HT-29 (cell line): ENCODE measurements at places on chromosomes 7 and 10.

DNA sequence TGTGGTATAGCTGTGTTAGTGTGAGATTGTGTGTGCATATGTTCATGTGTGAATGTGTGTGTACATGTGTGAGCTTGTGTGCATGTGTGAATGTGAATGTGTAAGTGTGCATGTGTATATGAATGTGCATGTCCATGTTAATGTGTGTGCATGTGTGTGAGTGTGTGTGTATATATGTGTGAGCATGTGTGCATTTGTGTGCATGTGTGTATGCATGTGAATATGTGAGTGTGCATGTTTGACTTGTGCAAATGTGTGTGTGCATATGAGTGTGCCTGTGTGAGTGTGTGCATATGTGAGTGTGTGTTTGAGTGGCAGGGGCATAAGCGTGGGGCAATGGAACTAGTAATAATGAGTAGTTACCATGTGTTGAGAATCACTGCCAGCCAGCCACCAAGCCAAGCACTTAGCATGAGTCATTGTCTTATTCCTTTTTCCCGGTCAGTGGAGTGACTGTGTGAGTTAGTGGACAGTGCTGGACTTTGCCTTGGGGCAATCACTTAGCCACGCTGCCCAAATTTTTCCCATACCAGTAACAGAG, 46.3 kb upstream of the SHH start:
- DNase-seq: peak; percentile 45

GRCh38 chr7:65931685-65932084, 50.3 kb downstream of the GUSB start:
- no peak for DNase-seq

GRCh38 chr10:28367929-28368484, 65.1 kb upstream of the MPP7 start:
- no peak for DNase-seq

GRCh38 chr7:20323595-20323994, 7.1 kb upstream of the ITGB8 start:
- DNase-seq: no peak

- DNase-seq: no peak
Measured at GRCh38 chr10:47418321-47418720, 34.2 kb upstream of the ZNF488 start.

- no peak for DNase-seq
Measured at GRCh38 chr7:11751315-11751714, 80.7 kb downstream of the THSD7A start.

DNA sequence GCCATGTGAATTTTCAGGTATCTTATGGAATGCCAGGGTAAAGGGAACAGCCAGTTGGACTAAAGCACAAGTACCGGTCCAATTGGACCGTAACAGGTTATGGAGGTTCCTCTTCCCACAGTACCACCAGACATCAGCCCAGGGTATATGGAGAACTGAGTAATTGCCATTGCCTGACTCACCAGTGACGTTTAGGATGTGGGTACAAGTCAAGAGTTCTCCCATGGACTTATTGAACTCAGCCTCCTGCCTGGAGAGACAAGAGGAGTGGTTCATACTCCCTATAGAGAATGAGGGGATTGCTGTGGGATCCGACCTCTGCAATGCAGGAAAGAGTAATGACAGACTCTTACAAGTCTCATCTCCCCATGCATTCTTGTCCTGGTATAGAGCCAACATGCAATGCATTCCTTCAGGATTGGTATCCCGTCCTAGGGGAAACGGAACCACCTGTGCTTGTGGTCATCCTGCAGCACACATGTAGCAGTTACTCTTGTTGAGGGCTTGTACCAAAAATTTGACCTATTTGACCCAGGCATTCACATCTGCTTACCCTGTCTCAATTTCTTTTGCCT, 30.7 kb upstream of the ELOVL3 start:
- no peak for DNase-seq

DNA sequence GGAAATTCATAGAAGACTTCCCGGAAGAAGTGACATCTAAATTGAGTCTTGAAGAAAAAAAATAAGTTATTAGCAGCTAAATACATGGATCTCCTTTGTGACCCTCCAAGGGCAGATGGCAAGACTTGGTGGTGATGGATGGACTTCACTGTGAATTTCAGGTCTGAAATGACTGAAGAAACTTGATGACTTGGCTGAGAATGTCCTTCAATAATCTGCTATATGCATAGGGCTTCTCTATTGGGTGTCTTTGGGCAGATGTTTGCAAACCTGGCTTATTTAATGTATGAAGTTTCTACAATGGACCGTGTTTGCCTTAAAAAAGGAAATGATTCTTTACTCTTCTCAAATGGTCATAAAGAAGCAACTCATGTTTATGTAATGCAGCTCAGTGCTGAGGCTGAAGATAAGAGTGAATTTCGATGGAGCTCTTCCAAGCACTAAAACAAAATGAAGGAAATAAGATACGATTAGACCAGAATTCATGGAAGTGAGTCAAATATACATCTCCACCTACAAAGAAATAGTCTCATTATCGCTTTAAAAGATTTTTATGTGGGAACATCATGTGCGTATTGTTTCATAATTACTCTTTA, 116.6 kb upstream of the WDR11 start:
- no peak for DNase-seq

DNA sequence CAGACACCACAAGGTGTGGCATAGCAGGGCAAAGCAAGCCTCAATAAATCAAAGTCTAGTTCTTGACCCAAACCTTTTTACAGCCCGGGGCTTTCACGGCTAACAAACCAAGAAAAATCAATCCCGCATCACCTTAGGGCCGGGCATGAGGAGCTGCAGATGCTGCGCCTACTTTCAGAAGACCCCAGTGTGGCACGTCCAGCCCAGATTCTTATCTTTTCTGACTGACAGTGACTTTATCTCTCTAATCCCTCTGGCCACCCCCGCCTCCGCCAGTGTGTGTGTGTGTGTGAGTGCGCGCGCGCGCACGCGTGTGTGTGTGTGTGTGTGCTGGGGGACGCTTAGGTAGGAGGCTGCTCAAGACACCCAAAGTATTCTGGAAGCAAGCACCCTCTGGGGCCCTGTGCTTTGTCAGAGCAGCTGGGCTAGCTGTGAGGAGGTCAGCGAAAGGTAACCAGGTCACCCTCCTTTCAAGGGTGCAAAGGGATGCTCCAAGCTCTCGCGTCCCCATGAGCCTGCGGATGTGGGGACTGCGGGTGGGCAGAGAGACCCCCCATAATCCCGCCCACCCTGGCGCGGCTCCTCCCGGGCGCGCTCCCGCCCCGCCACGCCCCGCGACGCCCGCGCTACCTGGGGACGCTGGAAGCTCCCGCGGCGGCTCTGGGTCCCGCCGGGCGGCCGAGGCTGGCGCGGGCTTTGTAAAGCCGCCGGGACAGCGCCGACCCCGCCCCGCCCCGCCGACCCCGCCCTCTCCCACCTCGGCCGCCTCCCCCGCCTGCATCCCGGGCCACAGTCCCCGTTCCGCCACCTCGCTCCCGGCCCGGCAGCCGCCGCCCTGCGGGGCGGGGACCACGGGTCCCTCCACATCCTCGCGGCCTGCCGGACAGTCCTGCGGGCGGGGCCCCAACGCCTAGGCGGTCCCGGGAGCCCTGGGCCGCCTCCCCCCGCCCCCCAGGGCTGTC, 57.1 kb upstream of the RHOBTB1 start:
- DNase-seq: peak; percentile 25

- DNase-seq: no peak
Measured at GRCh38 chr10:114337510-114338462, 66.5 kb downstream of the AFAP1L2 start.

- DNase-seq: no peak
Measured at GRCh38 chr7:5687936-5688630, 93.4 kb downstream of the RNF216 start.

GRCh38 chr10:12480440-12480839, 131.1 kb downstream of the CAMK1D start:
- no peak for DNase-seq

DNA sequence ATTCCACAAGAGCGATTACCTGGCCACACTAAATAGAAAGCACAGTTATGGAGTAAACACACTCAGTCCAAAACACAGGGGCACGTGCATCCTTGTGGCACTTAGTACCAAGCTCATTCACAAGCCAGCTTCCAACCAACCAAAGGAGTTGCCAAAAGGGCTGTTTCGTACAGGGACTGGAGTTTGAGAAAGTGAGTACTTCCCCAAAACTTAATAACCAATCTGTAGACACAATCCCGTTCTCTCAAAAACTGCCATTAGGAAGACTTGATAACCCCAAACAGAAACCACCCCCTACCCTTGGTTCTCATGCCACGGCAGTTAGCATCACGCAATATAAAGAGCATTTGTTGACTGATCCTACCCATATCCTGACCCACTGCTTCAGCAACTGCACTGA, 166.2 kb upstream of the ASAH2 start:
- no peak for DNase-seq

DNA sequence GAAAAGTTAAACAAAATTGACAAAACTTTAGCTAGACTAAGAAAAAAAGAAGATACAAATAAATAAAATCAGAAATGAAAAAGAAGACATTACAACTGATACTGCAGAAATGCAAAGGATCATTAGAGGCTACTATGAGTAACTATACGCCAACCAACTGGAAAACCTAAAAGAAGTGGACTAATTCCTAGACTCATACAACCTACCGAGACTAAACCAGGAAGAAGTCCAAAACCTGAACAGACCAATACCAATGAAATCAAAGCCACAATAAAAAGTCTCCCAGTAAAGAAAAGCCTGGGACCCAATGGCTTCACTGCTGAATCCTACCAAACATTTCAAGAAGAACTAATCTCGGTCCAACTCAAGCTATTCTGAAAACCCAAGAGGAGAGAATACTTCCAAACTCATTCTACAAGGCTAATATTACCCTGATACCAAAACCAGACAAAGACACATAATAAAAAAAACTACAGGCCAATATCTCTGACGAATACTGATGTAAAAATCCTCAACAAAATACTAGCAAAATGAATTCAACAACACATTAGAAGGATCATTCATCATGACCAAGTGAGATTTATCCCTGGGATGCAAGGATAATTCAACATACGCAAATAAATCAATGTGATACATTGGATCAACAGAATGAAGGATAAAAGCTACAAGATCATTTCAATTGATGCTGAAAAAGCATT, 20.3 kb downstream of the ELAPOR2 start:
- no peak for DNase-seq

DNA sequence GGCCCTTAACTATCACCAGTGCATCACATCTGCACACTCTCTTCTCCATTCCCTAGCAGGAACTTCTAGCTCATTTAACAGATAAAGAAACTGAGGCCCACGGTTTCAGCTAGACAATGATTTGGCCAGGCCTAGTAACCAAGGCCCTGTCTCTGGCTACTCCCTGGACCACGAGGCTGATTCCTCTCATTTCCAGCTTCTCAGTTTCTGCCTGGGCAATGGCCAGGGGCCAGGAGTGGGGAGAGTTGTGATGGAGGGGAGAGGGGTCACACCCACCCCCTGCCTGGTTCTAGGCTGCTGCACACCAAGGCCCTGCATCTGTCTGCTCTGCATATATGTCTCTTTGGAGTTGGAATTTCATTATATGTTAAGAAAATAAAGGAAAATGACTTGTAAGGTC, 13.5 kb downstream of the AQP1 start:
- DNase-seq: no peak

DNA sequence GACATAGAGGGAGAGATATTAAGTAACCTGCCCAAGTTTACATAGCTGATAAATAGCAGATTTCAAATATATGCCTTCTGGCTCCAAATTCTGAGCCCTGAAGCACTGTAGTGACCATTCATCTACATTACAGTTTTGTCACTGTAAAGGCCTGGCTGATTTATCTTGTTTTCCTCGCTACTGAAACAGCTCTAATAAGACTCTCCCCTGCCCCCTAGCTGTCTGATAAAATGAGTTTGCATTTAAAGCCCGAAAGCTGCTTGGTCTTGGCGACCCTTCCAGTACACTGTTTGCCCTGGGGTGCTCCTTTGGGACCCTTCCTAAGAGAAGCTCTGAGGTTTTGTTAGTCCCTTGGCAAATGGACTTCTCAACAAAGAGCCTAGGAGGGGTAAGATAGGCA, 59.7 kb upstream of the RAB11FIP2 start:
- DNase-seq: peak; percentile 45

GRCh38 chr10:129717816-129718547, 246.1 kb downstream of the EBF3 start:
- DNase-seq: no peak

DNA sequence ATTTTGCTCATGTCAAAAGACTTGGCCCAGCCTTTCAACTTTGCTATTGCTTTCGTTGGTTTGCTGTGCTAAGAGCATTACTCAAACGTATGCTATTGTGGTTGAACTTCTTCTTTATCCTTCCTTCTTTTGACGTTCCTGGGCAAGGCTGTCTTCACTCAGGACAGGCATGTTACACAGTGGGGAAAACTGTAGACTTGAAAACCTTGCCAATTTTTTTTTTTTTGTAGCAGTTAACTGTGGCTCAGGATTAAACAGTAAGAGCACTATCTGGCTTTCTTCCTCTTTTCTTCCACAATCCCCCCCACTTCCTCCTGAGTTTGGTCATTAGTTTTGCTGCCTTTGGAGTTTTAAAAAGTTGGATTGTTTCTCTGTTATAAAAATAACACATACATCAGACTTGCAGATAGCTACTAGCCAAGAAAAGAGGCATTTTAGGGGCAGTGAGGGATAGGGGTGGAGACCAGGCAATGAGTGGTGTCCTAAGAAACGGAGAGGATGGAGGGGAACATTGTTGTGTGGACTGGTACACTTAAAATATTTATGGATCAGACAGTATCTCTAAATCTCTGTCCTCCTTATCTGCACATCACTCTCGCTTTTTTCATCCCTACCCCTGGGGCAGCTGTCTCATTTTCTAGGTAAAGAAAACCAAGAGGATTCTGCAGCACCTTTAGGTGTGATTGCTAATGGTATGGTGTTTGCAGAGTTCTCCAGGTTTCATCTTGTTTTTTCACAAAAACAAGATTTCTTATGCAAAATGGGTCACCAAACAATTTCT, 181.7 kb downstream of the LRMDA start:
- DNase-seq: no peak

DNA sequence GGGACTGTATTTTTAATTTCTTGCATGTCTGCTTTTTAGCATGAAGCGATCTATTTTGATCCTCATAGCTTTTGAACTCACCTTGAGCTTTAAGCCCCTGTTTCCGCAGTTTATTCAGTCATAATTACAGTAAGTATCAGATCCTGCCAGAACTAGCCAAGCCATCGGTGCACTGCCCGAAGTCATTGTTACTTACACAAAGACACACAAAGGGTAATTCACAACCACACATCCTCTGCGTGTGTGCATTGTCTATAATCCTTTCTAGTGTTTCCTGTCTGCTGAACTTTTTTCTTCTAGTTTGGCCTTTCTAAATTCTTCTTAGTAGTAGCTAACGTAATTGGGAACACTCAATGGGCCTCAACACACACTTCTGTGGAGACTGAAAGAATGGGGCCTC, 133.0 kb downstream of the SFMBT2 start:
- no peak for DNase-seq

GRCh38 chr7:3835109-3835508, 534.1 kb downstream of the SDK1 start:
- DNase-seq: no peak

- no peak for DNase-seq
Measured at GRCh38 chr7:2129323-2130095, 103.2 kb downstream of the MAD1L1 start.

DNA sequence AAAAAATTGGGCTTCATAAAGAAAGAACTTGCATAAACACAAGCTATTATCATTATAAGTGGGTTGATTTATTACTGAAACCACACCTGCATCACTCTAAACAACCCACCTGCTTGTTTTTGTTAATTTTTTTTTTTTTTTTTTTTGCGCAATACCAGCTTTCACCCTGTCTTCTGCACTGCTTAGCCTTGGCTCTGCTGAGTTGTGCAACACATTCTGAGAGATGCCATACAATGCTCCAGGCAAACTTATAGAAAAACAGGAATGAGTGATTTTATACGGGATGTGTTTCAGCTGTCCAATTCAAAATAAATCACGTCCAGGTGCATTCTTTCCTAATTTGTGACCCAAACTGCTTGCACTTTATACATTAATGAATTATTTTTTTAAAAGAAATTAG, 923.6 kb downstream of the GATA3 start:
- no peak for DNase-seq
